Renal pelvis (tissue), 12 donors: ENCODE measurements at places on chromosomes 16 and 17. TPM values are rescaled to one million over a fixed set of nuclear protein-coding genes. Genes with fewer than 3 reads are reported as not detected.

Gene TUBB3
- 16.8 TPM for polyA plus RNA-seq

- peak; percentile 40 for DNase-seq
Observed at GRCh38 chr17:13306310-13306962, 288.6 kb upstream of the ELAC2 start.

- DNase-seq, result no peak
Observed at GRCh38 chr16:15967655-15968315, 18.4 kb downstream of the ABCC1 start.

DNA sequence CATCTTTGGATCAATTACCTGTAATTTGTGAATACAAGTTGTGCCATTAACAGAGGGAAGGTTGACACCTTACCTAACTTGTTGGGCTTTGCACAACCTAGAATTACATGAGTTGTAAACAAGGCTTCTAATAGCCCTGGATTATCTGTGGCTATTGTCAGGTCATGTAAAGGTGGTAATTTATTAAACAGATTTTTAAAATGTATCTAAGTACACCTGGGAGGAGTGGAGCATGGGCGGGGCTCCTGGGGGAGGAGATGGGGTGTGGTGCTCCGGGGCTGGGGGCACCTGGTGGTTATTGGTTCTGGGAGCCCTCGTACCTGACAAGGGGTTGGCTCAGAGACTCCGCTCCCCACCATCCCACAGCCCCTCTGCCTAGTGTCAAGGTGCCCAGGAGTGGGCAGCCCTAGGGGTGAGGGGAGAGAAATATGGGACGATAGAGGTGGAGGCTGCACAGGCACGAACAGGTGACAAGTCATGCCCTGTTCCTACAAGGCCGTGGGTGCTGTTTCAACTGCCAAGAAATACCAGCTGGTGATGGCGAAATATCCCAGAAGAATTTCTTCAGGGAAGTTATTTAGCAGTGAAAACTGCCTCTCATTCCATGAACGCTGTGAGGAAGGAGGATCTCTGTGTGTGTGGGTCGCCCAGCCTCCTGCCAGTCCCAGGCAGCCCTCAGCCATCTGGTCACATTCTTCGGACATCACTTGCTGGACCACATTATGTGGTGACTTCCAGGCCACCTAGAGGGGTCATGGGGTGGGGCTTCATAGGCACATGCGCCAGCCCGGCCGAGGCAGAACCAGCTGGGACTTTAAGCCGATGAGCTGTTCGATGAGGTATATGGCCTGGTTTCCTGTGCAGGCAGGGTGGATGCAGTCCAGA, 55.5 kb upstream of the IRX3 start:
- DNase-seq, result no peak

DNA sequence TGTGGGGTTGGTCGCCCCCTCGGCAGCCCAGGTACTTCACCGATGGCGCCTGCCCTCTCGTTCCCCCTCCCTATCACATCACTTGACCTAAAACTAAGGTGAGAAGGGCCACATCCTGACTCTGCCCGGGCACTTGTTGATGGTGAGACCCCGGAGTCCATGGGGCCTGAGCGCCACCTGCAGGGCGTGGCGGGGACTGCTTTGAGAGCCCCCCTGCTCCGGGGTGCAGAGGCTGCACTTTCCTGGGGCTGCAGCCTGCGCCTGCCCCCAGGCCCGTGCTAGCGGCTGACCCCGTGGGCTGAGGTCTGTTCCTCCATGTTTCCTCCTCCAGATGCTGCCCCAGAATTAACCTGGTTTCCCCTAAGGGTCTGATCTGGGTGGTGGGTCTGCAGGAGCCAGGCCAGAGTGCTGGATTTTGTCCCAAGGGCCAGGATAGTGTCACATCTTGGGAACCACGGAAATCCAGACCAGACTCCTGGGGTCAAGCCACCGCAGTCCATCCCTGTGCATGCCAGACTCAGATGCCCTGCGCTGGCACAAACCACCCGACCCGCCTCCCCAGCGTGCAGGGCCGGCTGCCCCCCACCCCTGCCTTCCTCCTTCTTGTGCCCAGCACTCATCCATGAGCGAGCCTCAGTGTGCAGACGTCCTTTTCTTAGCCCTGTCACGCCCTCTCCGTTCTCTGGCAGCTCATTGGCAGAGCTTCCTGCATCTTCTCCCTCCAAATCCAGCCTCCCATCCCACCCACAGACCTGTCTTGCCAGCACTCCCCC, 2.7 kb downstream of the NDUFAF8 start:
- no peak for DNase-seq
